ENCODE measurements at places on chromosomes 1 and 21.

GRCh38 chr1:104648269-104648691, 898.6 kb downstream of the AMY1C start:
- no peak for DNase-seq

DNA sequence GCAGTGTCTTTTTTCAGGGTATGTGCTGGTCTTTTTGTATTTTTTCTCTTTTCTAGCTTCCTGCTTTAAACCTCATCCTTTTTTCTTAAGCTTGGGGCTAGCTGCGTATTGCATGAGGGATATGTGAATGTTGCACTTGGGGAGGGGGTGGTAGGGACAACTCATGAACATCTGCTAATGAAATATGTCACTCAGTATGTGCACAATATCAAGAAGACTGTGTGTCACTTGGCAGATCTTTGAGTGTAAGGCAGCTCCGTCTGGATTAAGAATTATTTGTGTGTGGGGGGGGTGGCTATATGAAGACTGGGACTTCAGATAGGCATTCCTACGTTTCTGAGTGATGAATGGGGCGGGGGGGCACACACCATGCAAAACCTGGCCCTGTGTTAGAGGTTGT, 170.4 kb upstream of the CACNA1E start:
- no peak for DNase-seq

- no peak for DNase-seq
Observed at GRCh38 chr21:35416866-35417489, 367.9 kb upstream of the RUNX1 start.

GRCh38 chr21:14567331-14568279, 21.5 kb upstream of the SAMSN1 start:
- no peak for DNase-seq

- no peak for DNase-seq
Observed at GRCh38 chr1:156163712-156164111, 10.3 kb downstream of the SEMA4A start.

GRCh38 chr1:114623364-114623763, 41.9 kb upstream of the BCAS2 start:
- no peak for DNase-seq

DNA sequence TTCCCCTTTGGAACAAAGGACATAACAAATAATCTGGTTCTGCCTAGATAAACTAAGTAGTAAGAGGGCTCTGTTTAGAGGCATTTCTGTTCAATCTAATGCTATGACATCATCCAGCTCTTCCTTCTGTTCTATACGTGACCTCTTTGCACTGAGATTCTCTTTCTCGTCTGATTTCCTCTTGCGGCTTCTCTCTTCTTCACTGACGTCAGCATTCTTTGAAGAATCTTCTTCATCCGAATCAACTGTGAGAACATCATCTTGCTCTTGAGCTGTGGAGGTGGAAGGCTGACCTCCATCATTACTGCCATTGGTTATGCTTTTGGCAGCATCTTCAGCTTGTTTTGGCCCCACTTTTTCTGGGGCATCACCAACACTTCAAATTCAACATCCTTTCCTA, 130.4 kb downstream of the HS2ST1 start:
- DNase-seq: no peak

- DNase-seq: peak; percentile 87
Observed at GRCh38 chr1:150213170-150214098, 22.5 kb downstream of the ANP32E start.

DNA sequence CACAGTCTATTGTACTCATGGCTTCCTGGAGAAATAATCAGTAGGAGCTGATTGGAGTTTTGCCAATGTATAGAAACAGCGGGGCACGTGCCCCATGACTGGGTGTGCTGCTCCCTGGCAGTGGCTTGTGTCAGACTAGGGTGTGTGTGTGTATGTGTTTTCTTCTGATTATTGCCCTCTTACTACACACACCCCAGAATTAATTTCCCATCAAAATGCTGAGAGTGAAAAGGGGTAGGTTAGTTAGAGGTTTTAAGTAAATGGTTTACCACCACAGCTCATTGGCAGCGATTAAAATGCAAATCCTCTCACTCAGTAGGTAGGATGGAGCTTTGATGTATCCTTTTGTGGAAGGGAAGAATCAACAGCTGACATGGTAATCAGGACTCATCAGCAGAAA, 29.9 kb downstream of the HHAT start:
- DNase-seq: no peak

DNA sequence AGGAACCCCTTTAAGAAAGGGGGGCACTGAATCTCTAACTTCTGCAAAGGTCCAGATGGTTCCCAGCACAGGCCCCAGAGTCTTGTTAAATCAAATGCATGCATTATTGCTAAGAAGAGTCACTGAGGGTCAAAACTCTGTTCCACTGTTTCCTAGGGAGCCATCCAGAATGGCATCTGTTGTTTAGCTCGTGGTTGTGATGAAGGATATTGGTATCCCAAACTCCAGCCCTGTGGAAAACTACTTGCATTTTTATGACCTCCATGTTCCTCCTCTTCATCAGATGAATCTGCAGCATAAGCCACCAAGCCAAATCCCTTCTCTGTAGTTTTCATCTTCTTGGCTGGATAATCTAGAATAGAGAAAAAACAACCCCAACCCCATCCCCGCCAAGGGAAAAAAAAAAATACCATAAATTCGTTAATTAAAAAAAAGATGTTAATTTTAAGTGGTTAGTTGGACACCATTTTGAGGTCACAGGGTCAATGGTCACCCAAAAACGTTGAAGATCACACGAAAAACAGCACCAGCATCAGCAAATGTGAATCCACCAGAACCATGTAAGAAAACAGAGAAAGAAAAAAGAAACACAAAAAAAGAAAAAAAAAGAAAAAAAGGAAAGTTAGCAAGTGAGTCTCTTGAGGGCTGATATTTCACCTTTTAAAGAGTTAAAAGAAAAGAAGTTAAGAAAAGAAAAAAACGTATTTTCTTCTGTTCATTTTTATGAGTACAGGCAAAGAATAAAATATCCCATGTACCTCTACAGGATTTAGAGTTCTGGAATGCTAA, 3.0 kb upstream of the RIT1 start:
- no peak for DNase-seq
